NCI-H1105 treated with DMSO at 0.1 percent for 48 hours (cell line): ENCODE measurements at places on chromosomes 7 and 10.

DNA sequence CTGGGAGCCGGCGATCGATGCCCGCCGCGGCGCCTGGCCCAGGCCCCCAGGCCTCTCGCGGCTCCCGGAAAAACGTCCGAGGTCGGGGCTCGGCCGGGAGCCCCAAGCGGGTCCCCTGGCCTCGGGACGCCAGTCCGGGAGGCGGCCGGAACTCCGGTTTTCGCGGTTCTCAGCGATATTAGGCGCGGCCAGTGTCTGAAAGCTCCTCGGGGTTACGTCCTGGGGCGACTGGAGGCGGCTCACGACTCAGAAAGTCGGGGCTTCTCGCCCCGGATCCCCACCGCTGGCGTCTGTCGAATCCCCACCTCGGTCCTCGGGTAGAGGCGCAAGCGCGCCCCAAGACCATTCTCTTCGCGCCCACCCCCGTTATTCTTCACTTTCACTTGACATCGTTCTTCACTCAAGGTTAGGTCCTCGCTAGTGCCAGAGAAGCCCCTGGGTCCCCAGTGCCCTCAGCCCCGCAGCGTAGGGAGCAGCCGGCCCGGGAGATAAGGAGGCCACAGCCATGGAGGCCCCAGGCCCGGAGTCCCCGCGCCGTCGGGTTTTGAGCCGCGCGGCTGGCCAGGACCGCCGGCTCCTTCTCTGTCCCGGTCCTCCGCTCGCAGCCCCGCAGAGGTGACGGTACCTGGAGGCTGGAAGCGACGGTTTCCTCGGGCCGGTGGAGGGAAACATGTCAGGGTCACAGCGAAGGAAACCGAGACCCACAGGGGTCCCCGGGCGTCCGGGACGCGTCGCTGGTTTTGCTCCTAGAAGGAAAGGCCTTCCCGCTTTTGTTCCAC, 35.2 kb upstream of the EBLN1 start:
- no peak for DNase-seq

DNA sequence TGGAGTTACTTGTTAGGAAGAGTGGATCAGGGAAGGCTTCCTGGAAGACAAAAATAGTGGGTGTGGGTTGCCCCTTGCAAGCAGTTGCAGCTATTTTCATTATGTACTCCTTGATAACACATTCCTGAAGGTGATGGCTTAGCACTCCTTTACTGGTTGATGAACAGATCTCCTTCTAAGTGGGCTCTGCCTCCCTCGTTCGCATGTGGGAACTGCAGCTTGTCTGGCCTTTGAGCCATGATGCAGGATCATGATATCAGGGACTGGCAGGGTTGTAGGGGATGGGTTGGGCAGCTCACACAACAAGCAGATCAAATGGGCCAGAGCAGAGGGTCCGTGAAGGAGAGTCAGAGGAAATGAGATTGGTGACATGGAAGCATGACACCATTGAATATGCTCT, 28.8 kb upstream of the LRRC4 start:
- DNase-seq = no peak

DNA sequence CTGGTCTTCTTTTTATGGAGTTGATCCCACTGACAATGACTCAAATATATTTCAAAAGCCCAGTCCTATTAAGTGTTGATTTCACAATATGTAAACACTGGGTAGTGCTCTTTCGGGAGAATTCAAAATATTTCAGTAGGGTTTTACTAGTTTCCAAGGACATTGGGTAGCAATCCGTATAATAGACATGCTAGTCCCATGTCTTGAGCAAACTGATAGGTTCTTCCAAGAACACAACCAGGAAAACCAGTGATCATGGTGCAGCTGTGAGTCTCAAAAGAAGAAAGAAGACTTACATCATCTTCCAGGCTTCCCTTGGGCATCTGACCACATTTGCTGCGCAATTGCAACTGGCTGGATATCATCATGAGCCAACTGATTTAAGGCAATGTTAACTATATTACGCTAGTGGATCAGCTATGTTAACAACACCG, 59.3 kb upstream of the APBB1IP start:
- no peak for DNase-seq

GRCh38 chr10:7810443-7810842, 7.9 kb upstream of the TAF3 start:
- no peak for DNase-seq

GRCh38 chr10:61814160-61814559, 87.3 kb upstream of the ARID5B start:
- no peak for DNase-seq
